ENCODE measurements at places on chromosomes 2 and 18.
A peak's percentile ranks its signal among the peaks of the same experiment; 100 is the strongest.

GRCh38 chr2:43890855-43891254, 52.1 kb downstream of the ABCG8 start:
- no peak for DNase-seq

GRCh38 chr2:64469261-64469660, 15.3 kb downstream of the LGALSL start:
- DNase-seq = no peak

DNA sequence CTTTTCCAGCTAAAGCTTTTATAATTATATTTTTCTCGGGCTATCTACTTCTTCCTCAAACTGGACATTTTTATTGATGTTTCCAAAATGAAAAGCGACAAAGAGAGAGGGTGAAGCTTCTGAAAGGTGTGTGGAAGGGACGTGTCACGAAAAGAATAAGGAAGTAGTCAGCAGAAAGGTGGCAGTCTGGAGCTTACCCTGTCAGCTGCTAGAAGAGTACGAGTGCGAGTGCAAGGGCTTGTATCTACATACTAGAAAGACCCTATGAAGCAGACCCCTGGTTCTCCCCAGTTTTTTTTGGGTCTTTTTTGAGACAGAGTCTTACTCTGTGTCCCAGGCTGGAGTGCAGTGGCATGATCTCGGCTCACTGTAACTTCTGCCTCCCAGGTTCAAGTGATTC, 14.6 kb downstream of the FHL2 start:
- no peak for DNase-seq

GRCh38 chr2:119407430-119408220, 24.0 kb upstream of the TMEM37 start:
- peak; percentile 82 for DNase-seq

DNA sequence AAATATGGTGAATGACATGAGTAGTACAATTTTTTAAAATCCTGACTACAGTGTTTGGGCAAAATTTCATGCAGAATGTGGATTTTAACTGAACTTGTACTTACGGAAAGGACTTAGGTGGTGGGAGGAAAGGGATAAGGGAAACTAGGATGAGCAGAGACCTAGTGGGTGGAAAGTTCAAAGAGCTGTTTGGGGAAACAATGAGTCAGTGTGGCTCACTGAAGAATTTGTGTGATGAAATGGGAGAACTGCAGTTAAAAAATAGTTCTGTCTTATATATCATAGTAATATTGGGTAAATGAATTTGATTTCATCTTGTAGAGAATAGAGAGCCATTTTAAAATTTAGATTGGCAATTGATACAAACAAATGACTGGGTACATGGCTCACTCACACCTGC, 220.1 kb upstream of the CTAGE1 start:
- DNase-seq = peak; percentile 72

GRCh38 chr2:48043131-48043700, 136.9 kb upstream of the FBXO11 start:
- no peak for DNase-seq

DNA sequence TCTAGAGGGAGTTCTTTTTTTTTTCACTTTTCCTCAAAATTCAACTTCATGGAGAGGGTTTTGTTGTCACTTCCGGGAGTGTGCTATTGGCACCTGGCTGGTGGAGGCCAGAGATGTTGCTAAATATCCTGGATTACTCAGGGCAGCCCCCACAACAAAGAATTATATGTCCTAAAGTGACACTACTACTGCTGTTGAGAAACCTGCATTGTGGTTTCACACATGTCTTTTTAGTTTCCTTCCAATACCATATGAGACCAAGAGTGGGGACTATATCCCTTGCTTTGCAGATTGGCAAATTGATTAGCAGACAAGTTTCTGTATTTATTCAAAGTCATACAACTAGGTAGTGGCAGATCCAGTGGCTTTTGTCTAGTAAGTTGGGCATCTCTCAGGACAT, 826.8 kb downstream of the TRIB2 start:
- no peak for DNase-seq

GRCh38 chr2:120502761-120503160, 156.8 kb downstream of the INHBB start:
- DNase-seq = no peak

- DNase-seq = no peak
Observed at GRCh38 chr2:23036629-23037028, 348.4 kb upstream of the KLHL29 start.

GRCh38 chr2:226800941-226801784, 1.5 kb upstream of the IRS1 start:
- DNase-seq = peak; percentile 92

GRCh38 chr2:159067971-159068370, 99.5 kb downstream of the TANC1 start:
- DNase-seq = no peak

DNA sequence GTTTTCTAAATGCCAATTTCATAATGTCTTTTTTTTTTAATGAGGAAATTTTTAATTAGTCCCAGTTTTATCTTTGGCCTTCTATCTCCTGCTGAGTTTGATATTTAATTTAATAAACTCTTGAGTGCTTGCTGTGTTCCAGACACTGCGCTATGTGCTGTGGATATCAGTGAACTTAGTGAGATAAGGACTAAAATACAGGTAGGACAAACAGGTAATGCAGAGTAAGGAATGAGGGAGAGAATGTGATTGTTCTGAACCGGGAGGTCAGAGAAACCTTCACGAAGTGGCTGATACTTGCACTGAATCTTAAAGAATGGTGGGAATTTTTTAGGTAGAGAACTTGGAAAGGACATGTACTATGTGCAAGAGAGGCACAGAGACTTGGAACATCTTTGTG, 28.2 kb downstream of the TTC27 start:
- no peak for DNase-seq

GRCh38 chr2:240864475-240864874, 4.1 kb upstream of the AGXT start:
- DNase-seq = no peak

DNA sequence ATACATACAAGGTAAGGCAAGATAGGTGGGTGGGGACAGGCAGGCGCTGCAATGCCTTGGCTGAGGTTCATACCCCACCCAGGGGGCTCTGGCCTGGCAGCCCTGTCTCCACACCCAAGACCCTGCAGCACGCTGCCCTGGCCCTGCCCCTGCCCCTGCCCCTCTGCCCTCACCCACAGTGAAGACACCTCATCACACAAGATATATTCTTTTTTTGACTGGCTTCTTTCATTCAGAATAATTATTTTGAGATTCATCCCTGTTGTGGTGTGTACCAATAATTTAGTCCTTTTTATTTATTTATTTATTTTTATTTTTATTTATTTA, 11.4 kb upstream of the B3GNT7 start:
- DNase-seq = no peak

- DNase-seq = peak; percentile 8
Observed at GRCh38 chr2:162379719-162380580, 36.0 kb downstream of the GCA start.

GRCh38 chr18:22165603-22166068, 3.8 kb upstream of the GATA6 start:
- no peak for DNase-seq
